M059J (cell line): ENCODE measurements at places on chromosomes 1 and 21.
A peak's percentile ranks its signal among the peaks of the same experiment; 100 is the strongest.

DNA sequence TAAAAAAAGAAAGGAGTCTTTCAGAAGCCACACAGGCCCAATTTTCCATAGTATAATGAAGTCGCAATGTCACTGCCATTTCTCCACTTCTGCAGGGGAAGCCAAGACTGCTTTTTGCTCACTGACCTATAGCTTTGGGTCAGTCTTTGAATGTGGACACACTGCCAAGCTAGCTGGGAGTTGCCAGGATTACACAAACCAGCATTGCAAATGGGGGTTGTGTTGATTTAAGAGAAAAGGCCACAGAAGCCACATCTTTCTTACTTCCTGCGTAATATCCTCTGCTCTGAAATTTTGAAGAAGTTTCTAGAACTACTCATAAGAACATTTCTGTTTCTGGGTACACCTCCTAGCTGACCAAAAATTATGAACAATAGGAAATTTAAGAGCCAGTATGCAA, 45.8 kb upstream of the SAMSN1 start:
- DNase-seq: peak; percentile 7

- no peak for DNase-seq
Measured at GRCh38 chr1:31289021-31289420, 7.6 kb downstream of the SNRNP40 start.

GRCh38 chr1:24865168-24865567, 64.9 kb downstream of the RUNX3 start:
- no peak for DNase-seq

DNA sequence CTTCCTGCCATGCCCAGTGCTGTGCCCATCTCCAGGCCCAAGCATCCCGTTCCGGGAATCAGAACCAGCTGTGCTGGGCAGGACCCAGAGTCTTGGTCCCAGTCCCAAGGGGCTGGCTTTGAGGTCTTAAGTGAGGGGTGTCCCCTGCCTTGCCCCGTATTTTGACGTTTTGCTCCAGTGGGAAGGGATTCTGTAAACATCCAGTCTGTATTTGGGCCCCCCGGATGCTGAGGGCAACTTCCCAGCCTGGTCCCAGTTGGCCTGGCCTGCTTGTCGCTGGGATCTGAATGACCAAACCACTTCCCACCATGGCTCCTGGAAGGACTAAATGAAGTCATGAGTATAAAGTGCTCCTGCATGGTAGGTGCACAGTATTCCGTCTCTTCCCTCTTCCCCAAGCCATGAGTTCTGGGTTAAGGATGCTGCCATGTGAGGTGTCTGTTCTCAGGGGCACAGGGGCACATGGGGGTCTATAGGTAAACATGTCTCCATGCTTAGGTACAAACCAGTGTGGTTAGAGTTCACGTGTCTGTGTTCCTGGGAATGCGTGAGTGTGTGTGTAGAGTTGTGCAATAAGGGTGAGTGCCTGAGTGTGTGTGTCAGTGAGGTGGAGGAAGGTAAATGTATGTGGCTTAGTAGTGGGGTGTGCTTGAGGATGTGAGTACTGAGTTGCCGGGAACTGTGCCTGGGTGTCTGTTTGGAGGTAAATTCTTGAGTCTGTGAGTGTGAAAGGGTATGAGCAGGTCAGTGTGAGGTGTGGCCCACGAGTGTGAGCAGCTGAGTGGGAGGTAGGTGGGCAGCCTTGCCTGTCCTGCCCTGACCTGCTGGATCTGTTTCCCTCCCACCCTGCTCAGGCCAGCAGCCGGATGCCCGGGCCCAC, 1.5 kb downstream of the B4GALT2 start:
- no peak for DNase-seq
